SK-N-SH treated with all-trans-retinoic acid at 6 μM for 48 hours (cell line): ENCODE measurements at places on chromosomes 5 and 9.

DNA sequence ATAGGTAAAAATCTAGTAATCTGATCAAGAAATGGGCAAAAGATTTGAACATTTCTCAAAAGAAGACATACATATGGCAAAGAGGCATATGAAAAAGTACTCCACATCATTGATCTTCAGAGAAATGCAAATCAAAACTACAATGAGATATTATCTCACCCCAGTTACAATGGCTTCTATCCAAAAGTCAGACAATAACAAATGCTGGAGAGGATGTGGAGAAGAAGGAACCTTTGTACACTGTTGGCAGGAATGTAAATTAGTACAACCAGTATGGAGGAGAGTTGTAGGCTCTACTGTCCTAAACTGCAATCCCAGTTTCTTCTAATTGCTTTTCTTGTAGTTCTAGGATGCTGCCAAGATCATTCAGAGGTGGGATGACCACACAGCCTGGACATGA, 193.5 kb upstream of the RFX3 start:
- no peak for ATAC-seq

DNA sequence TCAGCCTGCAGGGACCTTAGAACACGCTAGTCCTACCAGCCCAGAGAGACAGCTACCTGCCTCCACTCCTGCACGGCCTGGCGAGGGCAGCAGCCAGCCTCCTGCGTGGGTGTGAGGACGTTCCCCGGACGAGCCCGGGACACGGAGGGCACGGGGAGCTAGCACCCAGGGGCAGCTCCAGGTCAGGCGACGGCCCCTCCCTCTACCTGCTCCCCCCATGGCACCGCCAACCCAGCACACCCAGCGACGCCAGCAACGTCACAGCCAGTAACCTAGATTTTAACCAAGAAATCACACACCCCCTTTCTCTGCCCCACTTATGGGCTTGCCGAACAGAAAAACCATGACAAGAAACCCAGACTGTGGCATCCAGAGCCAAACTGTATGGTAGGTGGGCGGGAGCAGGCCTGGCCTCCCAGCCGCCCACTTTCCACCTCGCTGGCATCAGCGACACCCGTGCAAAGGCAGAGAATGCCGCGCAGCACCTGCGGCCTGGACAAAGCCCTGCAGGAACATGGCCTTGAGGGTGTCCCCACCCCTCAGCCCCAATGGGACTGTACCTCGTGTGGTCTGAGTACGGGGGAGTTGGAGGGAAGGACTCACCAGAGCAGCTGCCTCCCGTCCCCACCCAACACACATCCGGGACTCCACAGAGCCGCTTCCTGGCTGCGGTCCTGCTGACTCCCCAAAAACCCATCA, 47.9 kb downstream of the NACC2 start:
- no peak for ATAC-seq

GRCh38 chr5:119218830-119219782, 136.7 kb upstream of the TNFAIP8 start:
- no peak for ATAC-seq

GRCh38 chr9:95570646-95571045, 53.9 kb upstream of the PTCH1 start:
- ATAC-seq: no peak

DNA sequence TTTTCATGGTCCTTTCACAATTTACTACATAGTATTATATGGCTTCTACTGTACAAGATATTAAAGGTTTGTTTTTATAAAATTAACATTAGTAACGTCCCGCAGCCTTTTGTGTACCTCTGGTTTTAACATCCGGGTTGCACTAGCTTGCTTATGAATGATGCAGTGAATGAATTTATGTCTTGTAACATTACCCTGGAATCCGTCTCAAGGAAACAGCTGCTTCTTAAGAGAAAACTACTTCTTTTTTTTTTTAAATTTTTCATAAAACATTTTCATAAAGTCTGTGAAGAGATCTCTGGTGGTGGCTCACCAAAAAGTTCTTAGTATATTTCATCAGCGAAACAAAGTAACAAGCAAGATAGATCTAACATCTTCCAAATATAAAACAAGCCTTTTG, 23.6 kb downstream of the MARCHF3 start:
- ATAC-seq: no peak

DNA sequence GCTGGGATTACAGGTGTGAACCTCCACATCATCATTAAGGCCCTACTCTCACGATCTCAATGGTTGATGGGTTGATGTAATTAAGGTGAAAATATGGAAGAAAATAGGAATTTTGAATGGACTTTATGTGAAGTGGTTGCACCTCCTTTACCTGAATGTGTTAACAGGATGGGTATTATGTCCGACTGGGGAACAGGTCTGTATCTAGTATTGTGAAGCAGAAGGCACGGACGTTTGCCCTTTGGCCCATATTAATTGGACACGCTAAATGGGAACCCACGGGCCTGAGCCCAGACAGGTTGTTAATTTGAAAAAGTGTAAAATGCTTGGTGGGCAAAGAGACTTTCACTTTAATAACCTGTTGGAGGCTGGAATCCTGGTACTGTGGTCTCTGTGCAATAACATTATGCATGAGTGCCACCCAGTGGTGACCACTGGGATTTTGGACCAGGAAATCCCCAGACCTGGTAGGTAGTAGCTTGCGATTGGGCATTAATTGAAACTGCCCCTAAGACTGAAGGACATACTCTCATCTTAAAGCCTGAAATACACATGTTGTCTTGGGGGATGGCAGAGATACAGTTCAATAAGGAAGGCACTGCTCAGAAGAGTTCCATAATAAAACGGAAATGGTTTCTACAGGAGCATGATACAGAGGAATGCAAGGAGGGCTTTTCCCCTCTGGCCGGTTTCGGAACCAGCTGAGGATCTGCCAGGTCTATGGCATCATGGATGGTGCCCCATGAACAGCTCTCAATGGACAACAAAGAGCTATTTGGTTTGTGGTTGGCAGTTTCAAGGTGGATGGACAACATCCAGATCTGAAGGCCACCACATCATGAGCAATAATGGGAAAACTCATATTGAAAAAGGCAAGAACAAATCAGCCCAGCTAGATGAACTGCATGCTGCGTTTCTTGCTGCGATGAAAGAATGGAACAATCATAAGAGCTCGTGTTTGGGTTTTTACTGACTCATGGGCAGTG, 26.2 kb upstream of the BICD2 start:
- ATAC-seq: peak; percentile 99

DNA sequence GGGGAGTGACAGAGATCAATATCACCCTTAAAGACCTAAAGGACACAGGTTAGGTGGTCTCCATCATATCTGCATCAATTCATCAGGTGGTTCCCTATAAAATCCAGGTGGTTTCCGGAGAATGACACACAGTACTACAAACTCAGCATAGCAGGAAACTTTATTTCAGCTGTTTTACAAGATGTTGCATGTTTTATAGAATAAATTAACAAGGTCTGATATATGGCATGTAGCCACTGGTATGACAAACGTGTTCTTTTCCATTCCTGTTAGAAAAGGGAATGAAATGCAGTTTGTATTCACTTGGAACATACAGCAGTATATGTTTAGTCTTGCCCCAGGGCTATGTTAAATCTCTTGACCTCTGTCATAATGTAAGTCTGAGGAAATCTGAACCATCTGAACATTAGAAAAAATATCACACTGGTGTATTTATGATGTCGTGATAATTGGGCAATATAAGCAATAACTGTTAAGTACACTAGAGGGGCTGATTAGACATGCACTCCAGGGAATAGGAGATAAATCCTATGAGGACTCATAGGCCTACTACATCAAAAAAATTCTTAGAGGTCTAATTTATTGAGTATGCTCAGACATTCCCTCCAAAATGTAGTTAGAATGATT, 42.2 kb upstream of the TNFSF8 start:
- ATAC-seq: no peak

- no peak for ATAC-seq
Measured at GRCh38 chr9:33331377-33331891, 41.1 kb downstream of the NFX1 start.

DNA sequence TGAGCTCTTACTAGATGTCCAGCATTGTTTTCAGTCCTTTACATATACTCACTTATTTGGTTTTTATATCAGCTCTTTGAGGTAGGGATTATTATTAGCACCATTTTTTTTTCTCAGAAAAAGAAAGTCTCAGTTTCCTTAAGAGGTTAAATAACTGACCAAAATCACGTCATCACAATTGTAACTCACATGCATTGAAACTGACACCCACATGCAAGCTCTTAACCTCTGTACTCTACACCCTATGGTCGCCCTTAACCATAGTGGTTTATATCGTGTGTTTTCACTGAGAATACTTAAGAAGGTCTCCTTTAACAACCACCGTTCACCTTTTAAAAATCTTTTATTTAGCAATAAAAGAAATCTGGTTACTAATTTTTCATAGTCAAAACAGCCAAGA, 61.0 kb downstream of the PRDM6 start:
- no peak for ATAC-seq

GRCh38 chr5:134572811-134573210, 47.3 kb downstream of the JADE2 start:
- ATAC-seq: no peak

DNA sequence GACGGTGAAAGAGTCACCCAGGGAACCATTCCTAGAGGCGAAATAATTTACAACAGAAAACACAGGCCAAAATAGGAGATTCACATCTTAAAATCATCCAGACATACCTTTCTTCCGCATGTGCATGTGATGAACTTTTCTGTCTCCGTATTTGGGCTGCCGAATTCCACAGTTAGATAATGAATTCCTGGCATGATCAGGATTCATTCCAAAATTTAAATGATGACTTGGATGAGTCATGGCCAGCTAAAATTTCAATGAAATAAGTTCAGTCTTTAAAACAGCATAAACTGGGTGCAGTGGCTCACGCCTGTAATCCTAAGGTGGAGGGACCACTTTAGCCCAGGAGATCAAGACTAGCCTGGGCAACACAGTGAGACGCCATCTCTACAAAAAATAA, 82.7 kb downstream of the DROSHA start:
- peak; percentile 90 for ATAC-seq

DNA sequence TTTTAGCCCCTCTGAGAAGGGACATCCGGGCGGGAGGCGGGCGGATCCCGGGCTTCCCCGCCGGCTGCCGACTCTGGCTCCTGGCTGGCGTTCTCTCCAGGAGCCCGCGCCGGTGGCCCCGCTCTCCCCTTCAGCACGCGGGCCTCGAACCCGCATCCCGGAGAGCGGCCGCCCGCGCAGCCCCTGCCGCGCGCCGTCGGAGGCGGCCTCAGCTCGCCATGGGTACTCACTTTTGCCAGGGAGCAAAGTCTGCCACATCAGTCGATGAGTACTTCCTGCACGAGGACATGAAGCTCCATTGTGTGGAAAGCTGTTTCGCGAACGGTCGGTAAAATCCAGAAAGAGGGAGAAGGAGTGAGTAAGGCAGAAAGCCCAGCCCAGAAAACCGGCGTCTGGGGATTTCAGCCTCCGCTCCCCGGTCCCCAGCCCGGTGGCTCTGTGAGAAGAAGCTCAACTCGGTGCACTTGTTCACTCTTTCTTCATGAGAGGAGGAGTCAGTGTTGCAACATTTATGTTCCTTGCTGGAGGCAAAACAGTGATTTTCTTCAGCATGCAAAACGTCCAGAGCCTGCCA, at the start of gene PRLR:
Gene PRLR, minus strand, starts transcription at position 450 of the 574 bp plus-strand sequence. CDS start 140,867 bp downstream, outside the sequence.
- ATAC-seq: peak; percentile 64

GRCh38 chr5:65760504-65761275, 38.7 kb downstream of the NLN start:
- ATAC-seq: no peak

DNA sequence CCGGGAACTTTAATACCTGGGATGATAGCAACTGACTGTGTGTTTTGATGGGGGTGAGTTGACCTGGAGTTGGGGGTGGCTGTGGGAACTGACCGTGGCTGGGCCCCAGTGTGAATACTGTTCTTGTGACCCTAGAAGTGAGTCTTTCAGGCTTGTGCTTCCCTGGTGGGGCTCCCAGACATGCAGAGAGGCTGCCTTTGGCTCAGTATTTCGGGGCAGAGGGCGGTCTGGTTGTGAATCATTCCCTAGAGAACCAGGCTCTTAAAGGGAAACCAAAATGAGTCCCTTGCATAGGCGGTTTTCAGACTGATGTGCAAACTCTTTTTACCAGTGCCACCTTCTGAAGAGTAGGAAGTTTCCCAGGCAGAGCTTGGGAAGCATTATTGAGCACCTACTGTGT, 132.1 kb downstream of the MACROH2A1 start:
- ATAC-seq: no peak

DNA sequence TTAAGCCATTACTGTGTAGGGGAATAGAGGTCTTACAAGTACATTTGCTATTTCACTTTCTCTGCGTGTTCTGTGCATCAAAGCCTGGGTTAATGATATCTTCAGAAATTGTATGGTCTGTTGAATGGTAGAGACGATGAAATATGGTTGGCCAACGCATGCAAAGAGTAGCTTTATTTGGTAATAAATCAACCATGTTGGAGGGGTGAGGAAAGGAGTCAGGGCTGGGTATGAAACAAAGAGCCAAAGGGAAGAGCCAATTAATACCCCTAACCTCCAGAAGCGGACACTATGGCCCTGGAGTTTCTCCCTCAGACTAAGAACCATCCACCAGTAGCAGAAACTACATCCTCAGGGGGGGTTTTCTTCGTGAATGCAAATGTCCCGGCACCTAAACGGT, 1974.0 kb upstream of the WWC1 start:
- ATAC-seq: no peak
